ENCODE measurements at places on chromosomes 5 and 9. TPM values are rescaled to one million over a fixed set of nuclear protein-coding genes. Genes with fewer than 3 reads are reported as not detected.

The SLC36A1 gene
- 3.1 TPM for total RNA-seq

The ADCY2 gene
- 0.30 TPM for total RNA-seq

The SPINK6 gene
- not detected for total RNA-seq

The SAXO1 gene
- 0.03 TPM for total RNA-seq

The BNC2 gene
- 3.5 TPM for total RNA-seq

The PCAT7 gene
- not detected for total RNA-seq

GRCh38 chr5:127844581-127845021 is 141.4 kb downstream of the CCDC192 start:
- no peaks in the 10 kb centered on the region for H3K36me3 ChIP-seq
- H3K27me3 ChIP-seq = no peaks in the 10 kb centered on the region
- H3K4me3 ChIP-seq = no peak overlapping the region
- H3K27ac ChIP-seq = peak overlapping the region; percentile 39

DNA sequence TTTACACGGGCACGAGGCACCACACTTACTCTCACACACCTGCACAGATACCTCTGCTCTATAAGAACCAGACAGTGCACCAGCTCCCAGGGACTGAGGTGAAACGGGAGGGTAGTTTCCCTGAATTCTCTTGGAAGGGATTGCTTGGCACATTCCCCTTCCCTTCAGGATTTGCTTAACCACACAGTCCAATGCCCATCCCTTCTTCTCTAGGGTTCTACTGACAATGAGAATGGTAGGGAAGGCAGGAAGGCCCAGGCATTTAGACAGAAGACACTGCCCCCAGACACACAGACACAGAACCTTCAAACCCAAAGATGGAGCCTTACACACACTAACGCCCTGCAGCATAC is 704 bp upstream of the LHX6 start:
- DNase-seq = no peak
- H3K27me3 ChIP-seq = peaks cover 90% of the 10 kb centered on the region
- no peak overlapping the region for H3K27ac ChIP-seq
- H3K4me1 ChIP-seq = peaks cover 36% of the 10 kb centered on the region
- H3K4me3 ChIP-seq = no peak overlapping the region

DNA sequence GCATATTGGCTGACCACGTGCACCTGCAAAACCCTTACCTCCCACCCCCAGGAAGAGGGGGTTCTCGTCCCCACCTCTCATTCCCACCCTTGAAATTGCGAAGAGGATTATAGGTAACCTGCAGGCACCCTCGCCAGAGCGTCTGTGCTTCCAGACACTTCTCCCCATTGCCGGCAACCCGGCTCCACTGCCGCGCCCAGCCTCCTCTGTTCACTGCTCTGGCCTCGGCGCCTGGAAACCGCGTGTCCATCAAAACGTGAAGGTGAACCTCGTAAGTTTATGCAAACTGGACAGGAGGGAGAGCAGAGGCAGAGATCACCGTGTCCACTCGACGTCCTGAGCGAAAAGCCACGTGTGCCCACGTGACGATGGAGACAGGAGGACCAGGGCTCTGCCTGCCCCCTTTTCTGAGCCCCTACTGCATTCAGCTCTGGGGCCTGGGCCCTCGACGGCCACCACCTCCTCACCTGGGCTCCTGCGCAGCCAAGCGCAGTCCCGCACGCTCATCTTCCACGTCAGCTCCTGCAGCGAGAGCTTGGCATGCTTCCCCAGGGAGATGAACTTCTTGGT is 1.9 kb downstream of the TERT start:
- no peaks in the 10 kb centered on the region for H3K36me3 ChIP-seq
- H3K27me3 ChIP-seq = peaks cover 71% of the 10 kb centered on the region
- no peak for DNase-seq
- no peak overlapping the region for H3K4me3 ChIP-seq
- H3K4me1 ChIP-seq = peaks cover 12% of the 10 kb centered on the region

- peaks cover 50% of the 10 kb centered on the region for H3K4me1 ChIP-seq
- no peak for DNase-seq
- H3K4me3 ChIP-seq = no peak overlapping the region
Measured at GRCh38 chr9:131603199-131603598, 57.9 kb downstream of the PRRT1B start.

- no peak overlapping the region for H3K27ac ChIP-seq
- no peaks in the 10 kb centered on the region for H3K4me1 ChIP-seq
- H3K27me3 ChIP-seq = no peaks in the 10 kb centered on the region
- no peak for DNase-seq
- H3K4me3 ChIP-seq = no peak overlapping the region
- H3K36me3 ChIP-seq = no peaks in the 10 kb centered on the region
Measured at GRCh38 chr9:31137176-31138160, 1247.0 kb upstream of the ACO1 start.

DNA sequence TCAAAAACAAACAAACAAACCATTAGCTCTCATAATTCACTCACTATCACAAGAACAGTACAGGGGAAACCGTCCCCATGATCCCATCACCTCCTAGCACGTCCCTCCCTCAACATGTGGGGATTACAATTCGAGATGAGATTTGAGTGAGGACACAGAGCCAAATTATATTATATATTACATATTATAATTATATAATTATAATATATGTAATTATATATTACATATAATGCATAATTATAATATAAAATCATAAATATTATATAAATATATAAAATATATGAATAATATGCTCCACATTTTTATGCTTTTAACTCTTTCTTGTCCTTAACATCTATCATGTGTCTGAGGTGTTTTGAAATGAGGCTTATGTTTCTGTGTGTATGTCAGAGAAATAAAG is 3.4 kb upstream of the C9 start:
- no peak for DNase-seq
- H3K27me3 ChIP-seq = no peaks in the 10 kb centered on the region
- H3K27ac ChIP-seq = no peak overlapping the region
- H3K4me1 ChIP-seq = peaks cover 8% of the 10 kb centered on the region

GRCh38 chr9:105883847-105884246 is 189.5 kb downstream of the TMEM38B start:
- DNase-seq = no peak
- H3K4me3 ChIP-seq = no peak overlapping the region
- no peak overlapping the region for H3K27ac ChIP-seq
- H3K36me3 ChIP-seq = no peaks in the 10 kb centered on the region
- no peaks in the 10 kb centered on the region for H3K4me1 ChIP-seq

DNA sequence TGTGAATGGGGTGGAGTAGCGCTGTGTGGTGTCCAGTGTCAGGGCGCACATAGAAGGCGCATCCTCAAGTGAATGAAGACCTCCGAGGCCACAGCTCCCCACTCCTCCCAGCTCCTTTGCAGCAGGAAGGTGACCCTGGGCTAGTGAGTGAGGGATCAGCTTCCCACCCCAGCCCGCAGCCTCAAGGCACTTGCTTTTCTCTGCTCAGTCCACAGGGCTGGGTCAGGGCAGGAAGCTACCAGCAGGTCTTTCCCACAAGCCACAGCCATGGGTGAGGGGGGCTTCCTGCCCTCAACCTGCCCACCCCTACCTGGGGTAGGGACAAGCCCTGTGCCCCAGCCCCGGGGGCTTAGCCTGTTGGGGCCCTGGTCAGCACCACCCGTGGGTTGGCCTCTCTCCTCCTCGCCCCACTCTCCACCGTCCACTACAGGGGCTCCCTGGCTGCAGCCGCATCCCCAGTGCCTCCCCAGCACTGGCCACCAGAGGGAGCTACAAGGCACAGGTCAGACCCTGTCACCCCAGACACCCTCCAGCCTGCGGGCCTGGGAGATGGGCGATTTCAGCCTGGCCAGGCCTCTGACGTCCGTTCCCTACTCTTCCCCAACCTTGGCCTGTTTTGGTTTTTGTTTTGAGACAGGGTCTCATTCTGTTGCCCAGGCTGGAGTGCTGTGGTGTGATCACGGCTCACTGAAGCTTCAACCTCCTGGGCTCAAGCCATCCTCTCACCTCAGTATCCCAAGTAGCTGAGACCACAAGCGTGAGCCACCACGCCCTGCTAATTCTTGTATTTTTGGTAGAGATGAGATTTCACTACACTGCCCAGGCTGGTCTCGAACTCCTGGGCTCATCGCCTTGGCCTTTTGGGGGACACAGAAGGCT is 1.3 kb upstream of the ABCA2 start:
- peaks cover 32% of the 10 kb centered on the region for H3K4me1 ChIP-seq
- no peaks in the 10 kb centered on the region for H3K36me3 ChIP-seq
- peak overlapping the region; percentile 77 for H3K4me3 ChIP-seq
- DNase-seq = peak; percentile 86
- H3K27me3 ChIP-seq = no peaks in the 10 kb centered on the region

Data from left ventricle myocardium inferior (tissue), 1 donor.